Stimulated activated naive CD4-positive, alpha-beta T cell treated with Interleukin-2 at 50 U/mL for 16 hours (primary cell): ENCODE measurements at places on chromosomes 2 and 18.

DNA sequence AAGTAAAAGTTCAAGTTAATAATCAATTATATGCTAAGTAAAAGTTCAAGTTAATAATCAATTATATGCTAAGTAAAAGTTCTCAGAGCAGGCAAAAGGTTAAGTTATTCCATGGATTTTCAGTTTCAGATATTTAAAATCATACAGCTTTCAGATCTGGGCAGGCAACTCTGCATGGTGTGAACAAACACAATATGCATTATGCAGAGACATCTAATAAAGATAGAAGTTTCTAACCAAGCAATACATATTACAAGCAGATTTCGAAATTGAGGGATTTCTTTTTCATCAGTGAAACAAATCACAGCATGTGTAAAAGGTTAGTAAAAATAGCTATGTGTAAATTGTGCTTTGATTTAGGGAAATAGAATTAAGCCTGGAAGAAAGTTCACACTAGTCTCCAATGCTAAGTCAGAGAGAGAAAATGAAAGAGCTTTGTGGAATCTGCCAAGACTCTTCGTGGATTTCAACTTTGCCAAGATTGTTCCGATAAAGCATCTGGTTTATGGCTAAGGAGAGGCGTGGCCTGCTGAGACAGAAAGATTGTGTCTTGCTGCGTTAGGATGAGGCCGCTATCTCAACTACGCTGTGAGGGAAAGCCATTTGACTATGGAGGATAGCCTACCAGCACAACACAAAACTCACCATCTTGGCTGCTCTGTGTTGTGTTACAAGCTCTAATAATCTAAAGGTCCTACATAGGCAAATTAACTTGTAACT lies 60.1 kb upstream of the SLC16A14 start:
- no peak for DNase-seq

GRCh38 chr18:8003878-8004675 lies 437.0 kb downstream of the PTPRM start:
- no peak for DNase-seq

- DNase-seq, result no peak
Observed at GRCh38 chr2:15092691-15093090, 460.2 kb downstream of the LRATD1 start.

DNA sequence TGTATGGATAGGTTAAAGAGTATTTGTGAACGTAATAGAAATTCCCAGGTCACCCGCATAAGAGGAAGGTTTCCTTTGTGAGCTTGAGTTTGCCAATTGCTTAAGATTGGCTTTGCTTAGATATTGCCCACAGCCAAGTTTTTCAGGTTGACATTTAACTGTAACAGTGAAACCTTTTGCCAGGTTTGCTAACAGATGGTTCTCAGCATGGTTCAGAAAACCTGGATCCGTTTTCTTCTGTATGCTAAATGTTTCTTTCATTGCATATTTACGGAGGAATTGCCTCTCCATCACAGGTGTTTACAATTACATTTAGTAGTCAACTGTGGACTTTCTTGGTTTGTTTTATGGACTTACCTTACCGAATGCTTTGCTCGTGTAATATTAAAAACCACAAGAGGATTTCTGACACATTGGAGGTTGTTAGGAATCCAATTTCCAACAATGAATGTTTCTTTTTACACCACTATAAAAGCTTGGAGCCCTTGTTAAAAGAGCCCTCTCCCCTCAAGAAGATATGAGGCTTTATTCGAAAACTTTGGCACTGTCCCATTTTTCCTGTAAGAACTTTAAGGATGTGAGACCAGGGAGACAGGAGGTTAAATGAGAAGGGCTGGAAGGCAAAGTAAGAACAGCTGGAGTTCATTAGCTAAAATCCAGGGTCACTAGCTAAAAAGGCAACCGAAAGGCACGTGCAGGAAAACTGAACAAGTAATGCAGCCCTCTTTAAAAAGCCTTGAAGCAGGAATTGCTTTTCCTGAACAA lies 7.8 kb downstream of the CDK15 start:
- no peak for DNase-seq
